NCI-H1417 (cell line): ENCODE measurements at places on chromosomes 3 and 15.

- DNase-seq, result peak; percentile 38
Observed at GRCh38 chr3:179768080-179768479, 115.2 kb downstream of the USP13 start.

GRCh38 chr15:66294157-66294931 lies 976 bp downstream of the DIS3L start:
- DNase-seq, result no peak

GRCh38 chr15:50065279-50065678 lies 53.8 kb downstream of the ATP8B4 start:
- no peak for DNase-seq

DNA sequence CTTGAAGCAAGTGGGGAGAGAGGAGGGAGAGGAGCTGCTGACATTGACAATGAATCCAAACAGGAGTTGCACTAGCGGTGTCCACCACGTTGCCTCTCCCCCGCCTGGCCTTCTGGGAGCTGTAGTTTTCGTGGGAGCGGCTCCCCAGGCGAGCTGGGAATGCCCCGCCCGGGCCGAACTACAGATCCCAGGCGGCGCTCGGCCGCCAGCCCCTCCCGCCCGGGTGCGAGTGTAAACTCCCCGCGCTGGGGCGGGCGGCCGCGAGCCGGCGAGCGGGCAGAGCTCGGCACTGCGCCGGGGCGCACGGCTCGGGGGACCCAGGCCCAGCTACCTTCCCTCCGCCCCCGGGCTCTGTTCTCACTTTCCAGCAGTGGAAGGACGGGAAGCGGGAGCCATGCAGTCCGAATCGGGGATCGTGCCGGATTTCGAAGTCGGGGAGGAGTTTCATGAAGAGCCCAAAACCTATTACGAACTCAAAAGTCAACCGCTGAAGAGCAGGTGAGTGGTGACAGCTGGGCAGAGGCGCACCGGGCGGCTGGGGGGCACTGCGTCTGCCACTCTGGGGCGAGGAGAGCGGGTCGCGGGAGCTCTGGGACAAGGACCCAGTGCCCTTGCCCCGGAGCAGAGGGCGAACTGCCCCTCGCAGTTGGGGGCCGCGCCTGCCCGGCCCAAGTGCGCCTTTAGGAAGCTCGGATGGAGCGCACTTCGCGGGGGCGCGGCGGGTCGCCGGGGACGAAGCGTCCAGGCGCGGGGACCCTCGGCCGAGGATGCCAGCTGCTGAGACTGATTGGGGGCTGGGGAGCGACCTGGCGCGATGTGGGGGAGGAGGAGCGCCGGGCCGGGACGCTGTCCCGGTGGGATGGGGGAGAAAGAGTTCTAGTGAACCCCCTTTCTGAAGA lies at the start of gene MITF:
Gene MITF (plus strand): TSS at position 261 of the 899 bp plus-strand sequence. CDS start 134 bp downstream, at position 395.
- peak; percentile 85 for DNase-seq

DNA sequence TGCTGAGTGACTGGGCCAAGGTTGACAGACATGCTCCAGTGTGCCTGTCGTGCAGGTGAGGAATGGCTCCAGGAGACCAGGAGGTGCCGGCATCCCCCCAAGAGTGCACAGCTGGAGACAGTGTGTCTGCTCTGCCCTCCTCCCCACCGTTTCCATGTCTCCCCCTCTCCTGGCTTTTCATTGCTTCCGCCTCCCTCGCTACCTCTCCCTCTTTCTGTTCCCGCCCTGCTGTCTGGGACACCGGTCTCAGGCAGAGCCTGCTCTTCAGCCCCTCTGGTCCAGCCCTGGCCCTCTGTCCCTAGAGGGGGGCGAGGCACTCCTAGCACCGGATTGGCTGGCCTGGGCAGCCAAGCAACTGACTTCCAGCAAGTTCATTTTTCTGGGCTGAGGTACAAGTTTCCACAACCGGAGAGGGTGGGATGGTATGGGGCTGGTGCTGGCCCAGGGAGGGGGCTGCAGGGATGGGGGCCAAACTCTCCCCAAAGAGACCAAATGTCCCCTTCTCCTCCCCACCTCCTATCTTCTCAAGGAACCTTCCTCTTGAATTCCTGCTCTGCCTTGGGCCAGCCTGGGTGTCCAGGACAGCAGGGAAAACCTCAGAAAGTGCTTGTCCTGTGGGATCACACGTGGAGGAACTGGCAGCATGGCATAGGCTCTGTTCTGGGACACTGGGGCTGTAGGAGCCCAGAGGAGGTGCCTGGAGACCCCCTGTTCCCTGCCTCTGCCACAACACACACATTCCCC lies 32.6 kb downstream of the PRKCD start:
- no peak for DNase-seq

- no peak for DNase-seq
Observed at GRCh38 chr15:44788748-44789147, 52.4 kb downstream of the TRIM69 start.

DNA sequence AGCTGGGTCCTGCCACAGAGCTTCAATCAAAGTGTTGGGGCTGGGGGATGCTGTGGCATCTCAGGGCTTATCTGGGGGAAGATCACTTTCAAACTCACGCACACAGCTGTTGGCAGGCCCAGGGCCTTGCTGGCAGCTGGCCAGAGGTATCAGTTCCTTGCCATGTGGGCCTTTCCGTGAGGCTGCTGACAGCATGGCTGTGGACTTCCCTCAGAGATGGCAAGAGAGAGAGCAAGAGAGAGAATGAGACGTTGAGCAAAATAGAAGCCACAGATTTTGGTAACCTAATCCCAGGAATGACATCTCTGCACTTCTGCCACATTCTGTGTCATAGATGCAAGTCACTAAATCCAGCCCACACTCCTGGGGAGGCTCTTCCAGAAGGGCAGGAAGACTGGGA lies 91.0 kb downstream of the TPRG1 start:
- DNase-seq, result no peak

GRCh38 chr15:83833569-83833968 lies 179.6 kb downstream of the ADAMTSL3 start:
- DNase-seq, result no peak

- DNase-seq, result no peak
Observed at GRCh38 chr3:42265059-42265991, 660 bp downstream of the CCK start.

DNA sequence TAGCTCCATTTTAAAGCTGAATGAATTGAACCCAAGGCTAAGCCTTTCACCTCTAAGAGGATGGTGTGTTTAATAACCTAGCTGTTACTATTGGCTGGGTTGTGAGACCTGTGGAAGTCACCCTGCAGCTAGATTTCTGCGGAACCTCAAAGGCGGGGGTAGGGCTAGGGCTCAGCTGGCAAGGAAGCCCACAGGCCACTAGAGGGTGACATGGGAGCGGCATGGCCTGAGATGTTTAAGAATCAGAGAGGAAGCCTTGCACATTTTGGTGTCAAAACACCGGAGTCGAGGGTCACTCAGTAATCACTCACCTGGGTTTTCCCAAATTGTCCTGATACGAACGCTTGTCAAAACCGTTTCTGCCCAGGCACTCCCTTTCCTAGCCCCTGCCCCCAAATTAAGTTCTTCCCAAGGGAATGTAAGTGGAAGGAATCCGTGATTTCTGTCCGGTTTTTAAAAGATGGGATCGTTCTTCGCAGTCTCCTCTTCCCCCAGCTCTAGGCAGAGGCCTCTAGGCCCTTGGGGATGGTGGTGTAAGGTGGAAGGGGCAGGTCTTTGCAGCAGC lies 3.8 kb upstream of the ACAD9 start:
- no peak for DNase-seq

GRCh38 chr3:57890874-57891273 lies 117.3 kb upstream of the FLNB start:
- DNase-seq, result no peak

GRCh38 chr3:186411994-186412393 lies 50.0 kb upstream of the DGKG start:
- DNase-seq, result no peak

DNA sequence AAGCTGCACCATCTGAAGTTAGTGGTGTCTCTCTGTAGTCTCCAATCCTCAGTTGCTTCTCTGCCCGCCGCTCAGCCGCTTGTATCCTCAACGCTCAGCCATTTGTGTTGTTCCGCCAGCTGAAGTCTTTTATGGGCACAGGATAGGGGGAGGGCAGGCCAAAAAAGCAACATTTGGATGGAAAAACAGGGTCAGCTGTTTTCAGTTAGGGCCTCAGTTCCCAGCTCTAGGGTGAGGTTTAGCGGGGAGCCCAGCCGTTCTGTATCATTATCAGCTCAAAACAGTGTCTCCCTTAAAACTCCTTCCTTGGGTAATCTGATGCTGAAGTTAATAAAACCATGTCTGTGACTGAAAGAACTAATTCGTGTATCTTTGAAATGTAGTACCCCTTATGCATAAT lies 329.5 kb upstream of the AZI2 start:
- DNase-seq, result no peak

- DNase-seq, result no peak
Observed at GRCh38 chr3:190433626-190434025, 16.1 kb downstream of the TMEM207 start.

GRCh38 chr3:178406206-178406605 lies 130.0 kb upstream of the KCNMB2 start:
- DNase-seq, result no peak

DNA sequence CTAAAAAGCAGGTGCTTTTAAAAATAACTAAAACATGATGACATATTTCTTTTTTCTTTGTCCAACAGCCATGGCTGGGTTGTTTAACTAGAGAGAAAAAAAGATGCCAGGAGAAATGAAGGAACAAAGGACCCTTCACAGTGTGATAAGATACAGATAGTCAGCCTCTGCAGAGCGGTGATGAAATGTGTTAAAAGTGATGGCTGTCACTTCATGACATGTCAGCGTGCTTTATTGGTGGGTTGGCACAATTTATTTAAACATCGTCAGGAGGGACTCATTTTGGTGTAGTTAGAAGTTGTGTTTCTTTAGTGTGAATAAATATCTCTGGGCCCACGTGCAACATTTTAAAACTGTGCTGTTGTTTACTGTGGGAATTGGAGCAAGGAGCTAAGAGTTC lies 887.4 kb upstream of the CFAP20DC start:
- no peak for DNase-seq

GRCh38 chr3:124346487-124346886 lies 354.6 kb upstream of the ROPN1 start:
- DNase-seq, result no peak

DNA sequence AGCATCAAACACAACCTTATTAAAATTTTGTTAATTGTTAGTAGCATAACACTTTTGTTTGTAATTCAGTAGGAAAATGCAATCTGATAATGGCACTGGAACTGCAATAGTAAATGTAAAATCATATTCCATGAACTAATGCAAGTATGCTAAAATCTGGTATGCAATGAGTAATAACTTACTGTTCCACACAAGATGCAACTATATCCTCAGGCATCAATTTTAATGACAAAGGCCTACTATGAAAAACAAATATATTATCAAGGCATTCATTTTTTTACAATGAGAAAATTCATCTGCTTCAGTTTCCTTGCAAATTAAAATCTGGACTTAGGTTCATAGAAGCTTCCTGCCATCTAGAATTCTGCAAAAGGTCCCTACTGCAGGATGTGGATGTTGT lies 1.4 kb upstream of the NSMCE3 start:
- DNase-seq, result no peak

DNA sequence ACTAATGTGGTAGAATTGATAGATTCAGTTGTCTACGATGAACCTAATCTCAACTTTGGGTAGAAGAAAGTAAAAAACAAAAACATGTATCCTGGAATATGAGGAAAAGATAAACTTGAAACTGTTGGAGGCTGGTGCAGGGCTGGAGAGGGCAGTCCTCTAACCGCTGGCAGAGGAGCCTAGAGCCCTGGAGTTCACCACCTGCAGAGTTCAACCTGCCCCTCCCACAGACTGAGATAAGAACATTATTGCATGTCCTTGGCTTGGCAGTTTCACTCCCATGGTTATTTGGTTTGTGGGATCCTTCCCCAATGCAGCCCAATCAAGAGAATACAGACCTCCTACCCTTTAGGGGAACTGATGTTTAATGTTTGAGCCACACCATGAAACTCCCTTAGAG lies 53.2 kb upstream of the GATM start:
- no peak for DNase-seq

- no peak for DNase-seq
Observed at GRCh38 chr3:49928481-49929017, 1.1 kb downstream of the MON1A start.

DNA sequence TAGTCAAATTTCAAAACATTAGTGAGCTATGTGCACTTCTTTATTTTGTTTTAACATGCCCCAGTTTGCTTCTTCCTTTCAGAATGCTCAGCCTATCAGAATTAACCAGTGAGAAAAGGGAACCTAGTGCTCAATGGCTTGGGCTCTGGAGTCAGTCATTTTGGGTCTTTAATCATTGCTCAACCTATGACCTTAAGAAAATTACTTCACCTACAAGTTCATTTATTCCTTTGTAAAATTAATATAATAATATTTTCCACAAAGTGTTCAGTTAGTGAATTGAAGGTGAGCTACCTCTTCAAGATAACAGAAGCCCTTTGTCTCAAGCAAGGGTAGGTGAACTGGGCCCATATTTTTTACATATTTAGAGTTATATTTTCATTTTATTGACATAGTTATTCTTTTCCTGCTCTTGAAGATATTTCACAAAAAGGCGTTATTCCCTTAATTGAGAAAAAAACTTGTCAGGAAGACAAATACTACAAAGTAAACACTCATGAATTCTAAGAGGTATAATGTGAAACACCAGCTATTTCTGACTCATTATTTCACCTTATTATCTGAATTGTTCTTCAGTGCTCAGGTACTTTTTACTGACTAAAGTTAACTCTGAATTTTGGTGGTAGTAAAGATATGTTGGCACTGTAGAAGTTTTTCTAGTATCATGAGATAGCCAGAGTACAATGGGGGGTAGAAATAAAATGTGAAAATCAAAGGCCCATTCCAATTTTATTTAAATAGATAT lies 415.5 kb downstream of the NAALADL2 start:
- DNase-seq, result no peak

DNA sequence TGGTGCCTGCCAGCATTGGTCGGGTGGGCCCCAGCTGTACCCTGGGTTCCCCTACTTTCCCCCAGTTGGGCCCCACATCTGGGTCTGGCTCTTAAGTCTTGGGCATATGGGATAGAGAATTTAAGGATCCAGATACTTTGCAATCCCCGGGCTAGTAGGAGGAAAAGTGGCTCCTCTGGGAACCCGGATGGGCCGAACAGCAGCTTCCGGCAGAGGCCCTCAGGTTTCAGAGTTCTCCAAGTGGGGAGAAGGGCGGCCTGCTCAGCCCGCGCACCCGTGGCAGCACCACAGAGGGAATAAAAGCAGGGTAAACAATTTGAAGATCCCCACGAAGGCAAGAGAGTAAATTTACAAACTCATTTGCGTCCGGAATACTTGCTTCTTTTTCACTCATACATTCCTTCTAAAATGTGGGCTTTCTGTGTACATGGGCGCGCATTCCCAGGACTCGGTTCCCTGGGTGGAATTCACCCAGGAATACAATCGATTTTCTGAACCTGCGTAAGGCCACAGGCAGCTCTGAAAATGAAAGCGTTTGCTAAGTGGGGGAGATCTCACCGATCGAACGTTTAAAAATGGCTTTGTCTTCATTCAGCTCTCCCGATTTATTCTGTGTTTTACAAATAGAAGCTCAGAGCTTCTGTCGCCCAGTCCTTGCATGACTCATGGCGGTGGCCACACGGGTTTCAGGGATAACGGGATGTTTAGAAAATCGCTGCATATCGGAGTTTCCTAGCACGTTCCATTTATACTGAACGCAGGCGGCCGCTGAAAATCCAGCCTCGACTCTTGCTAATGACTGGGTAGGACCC lies 74.0 kb upstream of the POLG start:
- no peak for DNase-seq
